AG09309 (cell line): ENCODE measurements at places on chromosomes 12 and 14.

GRCh38 chr14:60859525-60859924 is 121.4 kb downstream of the TRMT5 start:
- no peak for DNase-seq

DNA sequence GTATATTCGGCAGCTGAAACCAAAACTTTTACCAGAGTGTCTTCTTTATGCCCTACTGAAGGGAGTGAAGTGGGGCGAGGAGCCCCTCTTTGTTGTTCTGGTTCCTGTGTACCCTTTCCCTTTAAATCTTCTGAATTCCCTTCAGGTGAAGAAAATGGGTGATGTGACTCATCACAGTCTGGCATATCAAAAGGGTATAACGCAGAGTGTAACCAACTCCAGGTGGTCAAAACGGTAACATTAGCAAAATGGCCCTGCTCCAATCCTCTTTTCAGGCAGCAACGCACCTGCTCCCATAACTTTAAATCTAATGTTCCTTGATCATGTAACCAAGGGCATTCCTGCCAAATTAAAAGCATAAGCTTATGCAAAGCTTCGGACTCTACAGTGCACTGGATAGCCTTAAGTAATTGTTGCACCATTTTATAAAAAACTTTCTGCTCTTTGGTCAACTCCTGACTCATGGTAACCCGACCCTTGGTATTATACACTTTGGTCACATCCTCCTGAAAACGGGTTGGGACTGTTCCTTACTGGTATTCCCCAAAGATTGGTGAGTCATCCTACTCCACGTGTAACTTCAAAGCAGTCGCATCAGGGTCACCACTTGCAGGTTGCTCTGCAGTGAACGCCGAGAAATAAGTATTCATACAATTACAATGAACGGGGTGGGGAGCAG is 83.1 kb downstream of the KCNMB4 start:
- no peak for DNase-seq

DNA sequence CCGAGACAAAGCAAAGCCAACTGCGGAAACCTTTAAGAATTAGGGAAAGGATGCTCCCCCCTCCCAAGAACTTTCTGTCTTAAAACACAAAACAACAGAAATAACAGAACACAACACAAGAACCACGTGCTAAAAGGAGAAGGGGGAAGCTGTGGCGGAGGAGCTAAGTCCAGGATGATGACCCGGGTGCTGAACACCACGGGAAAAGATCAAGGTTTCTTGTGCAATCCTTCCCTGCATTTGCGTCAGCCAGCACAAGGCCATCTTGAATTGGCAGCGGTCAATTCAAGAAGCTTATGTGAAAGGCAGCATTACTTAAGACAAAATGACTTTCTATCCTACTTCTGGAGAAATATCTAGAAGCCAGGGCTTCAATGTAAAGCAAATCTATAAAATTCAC is 11.0 kb upstream of the CREBL2 start:
- DNase-seq: no peak

DNA sequence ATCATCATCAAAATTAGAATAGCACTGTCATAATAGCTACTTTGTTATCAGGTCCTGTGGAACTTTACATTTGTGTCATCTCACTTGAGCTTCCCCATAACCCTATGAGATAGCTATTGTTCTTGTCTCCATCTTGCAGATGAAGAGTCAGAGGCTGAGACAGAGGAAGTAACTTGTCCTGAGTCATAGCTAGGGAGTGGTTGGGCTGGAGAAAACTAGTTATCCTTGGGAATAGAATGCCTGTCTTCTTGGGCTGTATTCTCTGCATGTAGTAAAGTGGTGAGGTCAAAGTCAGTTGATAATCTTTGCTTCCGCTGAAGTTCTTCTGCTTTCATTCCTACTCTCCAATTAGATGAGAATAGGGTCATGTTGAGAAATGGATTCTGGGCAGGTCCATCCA is 117.0 kb downstream of the SMOC1 start:
- no peak for DNase-seq

GRCh38 chr12:2453761-2454090 is 341.0 kb upstream of the FKBP4 start:
- no peak for DNase-seq

- no peak for DNase-seq
These were observed 307.3 kb downstream of the EGLN3 start for GRCh38 chr14:33643426-33644181.

- no peak for DNase-seq
These were observed 26.0 kb upstream of the KRT78 start for GRCh38 chr12:52874573-52875435.

GRCh38 chr14:72812292-72812851 is 81.5 kb downstream of the DPF3 start:
- DNase-seq: no peak

- no peak for DNase-seq
These were observed 40.9 kb downstream of the OSBPL8 start for GRCh38 chr12:76518699-76519098.

DNA sequence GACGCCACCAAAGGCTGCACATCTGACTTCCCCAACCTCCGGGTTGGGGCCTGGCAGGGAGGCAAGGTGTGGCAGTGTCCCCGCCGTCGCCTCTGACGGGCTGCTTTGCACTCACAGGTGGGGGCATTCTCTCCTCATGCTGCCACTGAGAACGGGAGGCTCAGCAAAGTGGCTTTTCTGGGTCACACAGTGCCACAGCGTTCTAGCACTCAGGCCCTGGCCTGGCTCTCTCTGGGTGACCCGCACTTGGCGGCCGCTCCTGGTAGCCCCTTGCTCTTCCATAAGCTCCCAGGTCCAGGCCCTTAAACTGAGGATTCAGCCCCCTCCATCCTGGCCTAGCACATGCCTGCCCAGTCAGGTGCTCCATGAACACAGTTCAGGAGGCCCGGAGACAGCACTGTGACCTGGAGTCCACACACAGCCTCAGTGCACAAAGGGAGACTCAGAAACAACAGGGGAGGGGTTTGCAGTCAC is 25.2 kb downstream of the SERPINA1 start:
- DNase-seq: no peak

DNA sequence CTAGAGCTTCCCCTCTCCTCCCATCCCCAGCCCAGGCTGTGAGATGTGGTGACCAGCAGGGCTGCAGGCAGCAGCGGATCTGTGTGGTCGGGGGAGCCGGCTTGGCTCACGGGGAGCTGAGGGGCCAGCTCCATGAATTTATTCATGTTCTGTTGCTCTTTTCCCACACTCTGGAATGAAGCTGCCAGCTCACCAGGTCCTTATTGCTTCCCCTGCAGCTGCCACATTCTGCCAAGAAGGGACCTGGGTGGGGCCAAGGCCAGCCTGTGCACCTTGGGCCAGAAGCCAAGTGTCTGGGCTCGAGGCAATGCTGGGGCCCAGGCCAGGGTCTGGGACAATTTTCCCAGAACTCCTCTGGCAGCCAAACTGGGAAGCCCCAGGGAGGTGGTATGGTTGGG is 2.5 kb upstream of the C1QL4 start:
- DNase-seq: no peak

DNA sequence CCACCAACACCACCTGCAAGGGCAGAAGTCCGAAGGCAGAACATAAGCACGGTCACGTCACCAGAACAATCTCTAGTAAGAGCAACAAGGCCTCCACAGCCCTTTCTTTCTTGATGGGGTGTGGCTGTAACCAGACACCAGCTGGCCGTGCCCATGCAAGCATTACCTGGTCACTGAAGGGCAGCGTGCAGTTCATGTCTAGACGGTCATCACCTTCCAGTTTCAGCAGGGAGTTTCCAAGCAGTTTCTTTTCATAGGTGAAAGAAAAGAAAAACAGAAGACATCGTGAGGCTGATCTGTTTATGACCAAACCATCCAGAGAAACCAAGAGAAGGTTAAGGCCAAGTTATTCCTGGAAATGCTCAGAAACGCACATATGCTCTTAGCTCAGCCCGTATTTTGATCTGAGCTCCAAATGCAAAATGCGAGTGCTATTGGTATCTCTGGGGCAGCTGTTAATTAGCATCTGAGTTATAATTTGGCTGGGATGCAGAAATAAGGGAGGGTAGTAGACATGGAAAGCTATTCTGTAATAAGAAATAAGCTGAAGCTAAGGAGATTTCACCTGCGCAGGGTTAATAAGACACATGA is 42.5 kb downstream of the PRKAB1 start:
- no peak for DNase-seq

DNA sequence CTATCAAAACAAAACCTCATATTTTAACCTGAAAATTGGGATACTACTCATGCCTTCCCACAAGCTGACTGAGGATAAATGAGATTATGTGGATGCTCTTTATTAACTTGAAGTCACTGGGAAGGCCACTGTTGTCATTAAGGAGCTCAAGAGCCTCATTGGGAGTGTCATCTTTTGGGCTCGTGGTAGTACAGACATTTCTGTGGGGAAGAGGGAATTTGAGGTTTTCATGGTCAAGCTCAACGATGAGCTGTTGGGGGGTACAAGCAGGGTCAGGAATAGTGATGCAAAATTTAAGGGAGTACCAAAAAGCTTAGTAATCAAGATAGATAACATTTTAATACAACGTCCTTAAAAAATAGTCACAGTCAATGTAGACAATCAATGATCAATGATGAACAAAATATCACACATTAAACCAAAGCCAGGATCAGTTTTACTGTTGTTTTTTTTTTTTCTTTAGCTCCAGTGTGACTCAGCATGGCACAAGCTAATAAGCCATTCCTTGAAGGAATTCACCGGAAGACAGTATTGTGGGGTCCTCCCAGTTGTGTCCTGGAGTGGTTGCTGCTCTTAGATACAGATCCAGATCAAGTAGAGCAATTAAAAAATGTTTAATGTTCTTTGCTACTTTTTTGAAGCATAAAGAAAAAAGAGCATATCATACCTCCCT is 130.9 kb downstream of the C12orf75 start:
- no peak for DNase-seq

GRCh38 chr12:31029916-31030562 is 43.6 kb upstream of the DDX11 start:
- no peak for DNase-seq

DNA sequence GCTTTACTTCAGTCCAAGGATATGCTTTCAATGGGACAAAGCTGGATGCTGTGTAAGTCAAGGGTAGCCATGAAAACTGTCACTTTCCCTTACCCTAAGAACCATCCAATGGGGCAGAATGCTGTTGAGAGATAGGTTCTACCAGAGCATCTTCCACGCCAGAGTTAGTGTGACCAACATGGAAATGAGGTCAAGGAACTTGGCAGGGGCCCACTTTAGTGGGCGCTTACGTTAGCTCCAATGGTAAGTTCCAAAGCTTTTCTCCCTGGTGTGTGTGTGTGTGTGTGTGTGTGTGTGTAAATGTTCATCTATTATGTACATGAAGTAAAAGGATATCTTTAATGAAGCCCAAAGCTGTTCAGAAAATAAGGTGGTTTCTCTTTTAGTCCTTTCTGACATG is 124.1 kb downstream of the GTF2A1 start:
- no peak for DNase-seq

DNA sequence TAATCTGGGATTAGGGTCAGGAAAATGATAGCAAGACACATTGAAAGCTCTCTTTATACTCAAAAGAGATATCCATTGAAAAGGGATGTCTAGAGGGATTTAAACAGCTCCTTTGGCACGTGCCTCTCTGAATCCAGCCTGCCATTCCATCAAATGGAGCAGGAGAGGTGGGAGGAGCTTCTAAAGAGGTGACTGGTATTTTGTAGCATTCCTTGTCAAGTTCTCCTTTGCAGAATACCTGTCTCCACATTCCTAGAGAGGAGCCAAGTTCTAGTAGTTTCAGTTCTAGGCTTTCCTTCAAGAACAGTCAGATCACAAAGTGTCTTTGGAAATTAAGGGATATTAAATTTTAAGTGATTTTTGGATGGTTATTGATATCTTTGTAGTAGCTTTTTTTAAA is 25.4 kb upstream of the PLEKHD1 start:
- DNase-seq: no peak

- no peak for DNase-seq
These were observed 89.2 kb upstream of the CLMN start for GRCh38 chr14:95408731-95409476.

DNA sequence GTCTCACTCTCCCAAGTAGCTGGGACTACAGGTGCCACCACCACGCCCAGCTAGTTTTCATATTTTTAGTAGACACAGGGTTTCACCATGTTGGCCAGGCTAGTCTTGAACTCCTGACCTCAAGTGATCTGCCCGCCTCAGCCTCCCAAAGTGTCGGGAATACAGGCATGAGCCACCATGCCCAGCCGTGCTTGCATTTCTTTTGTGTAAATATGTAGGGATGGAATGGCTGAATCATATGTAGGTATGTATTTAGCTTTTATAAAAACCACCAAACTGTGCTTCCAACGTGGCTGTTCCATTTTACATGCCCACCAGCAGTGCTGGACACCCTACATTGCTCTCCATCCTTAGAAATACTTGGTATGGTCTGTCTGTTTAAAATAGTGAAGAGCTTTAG is 32.8 kb upstream of the CLMN start:
- no peak for DNase-seq

- DNase-seq: no peak
These were observed 21.1 kb upstream of the FSCB start for GRCh38 chr14:44528180-44528579.

- no peak for DNase-seq
These were observed 28.3 kb upstream of the ATP2A2 start for GRCh38 chr12:110252716-110253115.

GRCh38 chr14:94501588-94502516 is 7.4 kb downstream of the SERPINA12 start:
- no peak for DNase-seq

GRCh38 chr12:124592050-124592449 is 24.6 kb upstream of the NCOR2 start:
- DNase-seq: no peak

- no peak for DNase-seq
These were observed 22.5 kb downstream of the SYNE3 start for GRCh38 chr14:95493976-95494375.

GRCh38 chr12:111981987-111982386 is 31.0 kb downstream of the TMEM116 start:
- no peak for DNase-seq

- DNase-seq: no peak
These were observed 167.5 kb downstream of the BTG1 start for GRCh38 chr12:91978143-91978542.

GRCh38 chr12:53770281-53770680 is 18.5 kb upstream of the CISTR start:
- DNase-seq: peak; percentile 93

DNA sequence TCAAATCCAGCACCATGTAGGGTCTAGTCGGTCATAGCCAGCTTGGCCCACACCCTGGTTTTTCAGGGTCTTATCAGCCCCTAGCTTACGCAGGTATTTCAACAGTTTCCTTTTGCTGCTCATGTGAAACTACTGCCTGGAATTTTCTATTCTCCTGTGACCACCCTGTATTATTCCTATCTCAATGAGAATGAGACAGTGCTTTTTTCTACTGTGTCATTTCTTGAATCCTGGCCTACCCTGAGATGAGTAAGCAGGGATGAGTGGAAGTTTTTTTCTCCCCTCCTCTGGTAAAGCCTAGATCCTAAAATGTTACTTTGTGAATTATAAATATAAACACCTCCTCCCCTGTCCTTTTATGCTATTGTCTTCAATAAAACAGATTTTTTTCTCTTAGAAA is 62.7 kb upstream of the ARID2 start:
- DNase-seq: no peak

- no peak for DNase-seq
These were observed 11.9 kb upstream of the SERPINA4 start for GRCh38 chr14:94548999-94549985.
